Effector memory CD8-positive, alpha-beta T cell (primary cell): ENCODE measurements at places on chromosomes 1 and 21.

DNA sequence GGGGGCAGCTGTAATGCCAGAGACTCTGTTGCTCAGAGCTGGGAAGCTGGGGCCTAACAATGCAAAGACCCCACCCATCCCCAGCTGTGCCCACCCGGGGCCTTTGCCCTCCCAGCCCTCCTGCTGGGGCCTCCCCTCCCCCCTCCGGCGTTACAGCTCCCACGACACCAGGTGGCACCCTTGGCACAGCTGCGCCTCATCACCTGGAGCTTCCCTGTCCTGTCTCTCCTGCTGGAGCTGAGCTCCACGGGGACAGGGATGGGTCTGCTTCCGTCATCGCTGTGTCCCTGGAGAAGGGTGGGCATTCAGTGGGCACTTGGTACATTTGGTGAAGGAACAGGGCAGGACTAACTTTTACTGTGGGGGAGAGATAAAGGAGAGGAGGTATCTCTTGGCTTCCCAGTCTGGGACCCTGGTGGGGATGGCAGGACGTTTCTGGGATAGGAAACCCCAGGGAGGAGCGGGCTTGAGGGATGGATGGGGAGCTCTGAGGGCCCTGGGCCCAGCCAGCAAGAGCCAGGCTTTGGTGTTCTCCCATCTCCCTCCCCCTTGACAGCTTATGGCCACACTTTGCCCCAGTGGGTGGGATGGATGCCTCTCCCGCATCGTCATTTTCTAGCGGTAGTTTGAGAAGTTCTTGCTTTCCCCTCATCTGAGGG is 453.2 kb downstream of the PTPRU start:
- no peak for DNase-seq

DNA sequence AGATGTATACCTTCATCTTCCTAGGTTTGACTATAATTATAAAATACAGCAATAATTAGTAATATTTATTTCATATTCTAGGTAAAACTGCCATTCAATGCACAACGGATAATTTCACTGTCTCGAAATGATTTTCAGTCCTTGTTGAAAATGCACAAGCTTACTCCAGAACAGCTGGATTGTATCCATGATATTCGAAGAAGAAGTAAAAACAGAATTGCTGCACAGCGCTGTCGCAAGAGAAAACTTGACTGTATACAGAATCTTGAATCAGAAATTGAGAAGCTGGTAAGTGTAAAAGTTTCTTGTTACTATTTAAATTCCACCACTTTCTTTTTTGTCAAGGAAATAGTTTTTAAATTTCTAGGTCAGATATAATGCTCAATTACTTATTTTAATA is 30.7 kb downstream of the BACH1 start:
- no peak for DNase-seq

GRCh38 chr1:4137621-4138415 is 237.7 kb upstream of the C1orf174 start:
- no peak for DNase-seq

GRCh38 chr1:38071312-38072256 is 25.0 kb upstream of the POU3F1 start:
- DNase-seq = no peak

- no peak for DNase-seq
Observed at GRCh38 chr1:201213106-201213770, 22.6 kb downstream of the IGFN1 start.

DNA sequence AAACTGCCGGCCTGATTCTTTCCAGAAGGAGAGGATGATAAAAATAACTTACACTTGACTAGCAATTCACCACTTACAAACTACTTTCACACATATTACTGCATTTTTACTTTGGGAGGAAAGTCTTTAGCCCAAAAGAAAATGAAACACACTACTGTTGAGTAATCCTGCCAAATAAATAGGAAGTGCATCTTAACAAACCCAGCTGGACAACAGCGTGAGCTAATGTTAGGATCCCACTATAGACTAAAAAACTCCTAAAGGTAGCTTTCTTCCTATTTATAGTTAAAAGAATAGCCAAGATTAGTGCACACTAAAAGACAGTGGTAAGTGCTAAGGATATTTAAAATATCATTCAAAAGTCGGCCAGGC is 83.8 kb downstream of the HSF2BP start:
- DNase-seq = no peak

DNA sequence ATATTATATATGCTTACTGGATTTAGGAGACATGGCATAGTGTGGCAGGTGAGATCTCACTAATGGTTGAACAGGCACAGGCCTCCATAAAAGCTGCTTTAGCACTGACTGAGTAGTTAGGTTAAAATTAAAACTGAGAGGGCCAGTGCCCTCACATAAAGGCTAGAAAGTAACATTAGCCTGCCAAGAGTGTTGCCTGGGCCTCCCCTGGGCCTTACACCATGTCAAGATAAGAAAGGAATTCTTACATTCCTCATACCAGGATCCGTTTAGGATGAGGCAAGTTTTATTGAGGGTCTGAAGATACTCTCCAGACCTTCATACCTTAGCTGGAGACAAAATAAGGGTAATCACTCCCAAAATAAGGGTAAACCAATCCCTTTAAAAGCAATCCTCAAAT is 1011.8 kb downstream of the PLA2G4A start:
- no peak for DNase-seq

GRCh38 chr1:180612632-180613031 is 19.2 kb upstream of the XPR1 start:
- no peak for DNase-seq

DNA sequence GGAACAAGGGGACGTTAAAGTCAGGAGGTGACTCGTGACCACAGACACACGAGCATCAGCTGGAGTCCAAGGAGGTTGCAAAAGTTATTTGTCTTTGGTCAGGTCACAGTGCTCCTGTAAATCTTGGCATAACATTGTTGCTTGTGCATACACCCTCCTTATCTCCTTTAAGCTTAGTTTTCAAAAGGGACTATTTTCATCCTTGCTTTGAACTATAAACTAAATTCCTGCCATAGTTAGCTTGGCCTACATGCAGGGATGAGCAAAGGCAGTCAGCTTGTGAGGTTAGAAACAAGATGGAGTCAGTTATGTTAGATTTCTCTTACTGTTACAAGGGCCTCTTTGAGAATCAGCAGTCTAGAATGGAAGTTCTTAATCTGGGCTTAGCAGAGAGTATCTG is 28.0 kb upstream of the FASLG start:
- no peak for DNase-seq
